ENCODE measurements at places on chromosomes 6 and 20.

- DNase-seq, result no peak
Measured at GRCh38 chr6:163432300-163432699, 17.8 kb downstream of the QKI start.

GRCh38 chr20:33785503-33785902, 25.6 kb upstream of the CHMP4B start:
- no peak for DNase-seq

GRCh38 chr6:162907876-162908481, 180.2 kb downstream of the PACRG start:
- DNase-seq, result no peak

GRCh38 chr20:53003420-53004154, 31.4 kb downstream of the TSHZ2 start:
- no peak for DNase-seq

- no peak for DNase-seq
Measured at GRCh38 chr6:158900663-158901312, 81.6 kb upstream of the EZR start.

GRCh38 chr20:52054123-52054522, 137.5 kb downstream of the ZFP64 start:
- DNase-seq, result no peak

DNA sequence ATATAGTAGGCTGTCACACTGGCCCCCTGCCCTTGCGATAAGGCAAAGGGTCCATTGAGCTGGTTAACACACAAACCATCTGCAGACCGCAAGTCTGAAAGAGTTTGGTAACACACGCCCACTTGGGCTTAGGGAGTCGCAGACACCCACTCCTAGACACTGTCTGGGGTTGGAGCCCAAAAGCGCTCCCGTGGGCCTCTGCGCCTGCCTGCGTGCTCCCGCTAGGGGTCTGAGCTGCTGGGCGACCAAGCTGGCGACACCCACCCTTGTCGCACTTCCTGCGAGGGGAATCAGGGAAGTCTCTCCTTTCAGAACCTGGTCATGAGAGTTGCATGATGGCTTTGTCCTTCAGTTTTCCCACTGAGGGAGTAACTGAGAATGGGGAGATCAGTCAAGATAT, 653.0 kb downstream of the HTR1B start:
- DNase-seq, result no peak
